ENCODE measurements at places on chromosomes 11 and 22.

DNA sequence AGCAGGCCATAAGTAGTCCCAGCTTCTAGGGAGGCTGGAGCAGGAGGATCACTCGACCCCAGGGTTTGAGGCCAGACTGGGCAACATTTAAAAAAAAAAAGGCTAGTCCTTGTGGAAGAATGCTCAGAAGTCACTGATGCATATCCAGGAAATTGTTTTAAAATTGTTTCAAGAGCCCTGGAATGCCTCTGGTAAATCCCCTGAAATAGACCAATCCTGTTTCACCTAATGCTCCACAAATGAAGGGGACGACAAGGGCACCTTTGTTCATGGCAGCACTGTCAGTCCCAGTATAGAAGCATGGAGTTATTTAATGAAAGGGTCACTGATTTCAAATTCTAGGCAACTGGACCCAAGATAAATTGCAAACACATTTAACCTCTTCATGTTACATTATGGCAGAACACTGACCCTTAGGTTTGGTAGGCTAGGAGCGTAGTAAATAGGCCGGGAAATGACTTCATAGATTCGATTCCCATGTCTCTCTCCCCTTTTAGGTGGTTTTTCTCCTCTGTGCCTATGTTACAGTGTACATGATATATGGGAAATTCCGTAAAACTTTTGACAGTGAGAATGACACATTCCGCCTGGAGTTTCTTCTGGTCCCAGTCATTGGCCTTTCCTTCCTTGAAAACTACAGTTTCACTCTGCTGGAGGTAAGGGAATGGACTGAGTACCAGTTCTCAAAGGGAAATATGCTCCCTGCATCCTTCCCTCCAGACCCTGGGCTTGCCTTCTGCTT, 11.4 kb downstream of the KDELR3 start:
- DNase-seq, result no peak

DNA sequence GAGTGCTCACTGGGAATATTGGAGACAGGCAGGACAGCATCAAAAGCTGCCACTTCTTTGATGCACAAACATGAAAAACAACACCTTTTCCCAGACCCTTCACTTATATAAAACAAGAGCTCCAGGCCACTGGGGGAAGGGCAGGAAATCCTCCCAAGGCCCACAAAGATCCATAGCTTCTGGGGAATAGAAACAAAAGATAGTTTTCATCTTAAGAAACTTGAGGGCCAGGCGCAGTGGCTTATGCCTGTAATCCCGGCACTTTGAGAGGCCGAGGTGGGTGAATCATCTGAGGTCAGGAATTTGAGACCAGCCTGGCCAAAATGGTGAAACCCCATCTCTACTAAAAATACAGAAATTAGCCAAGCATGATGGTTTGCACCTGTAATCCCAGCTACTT, 15.3 kb downstream of the RTL6 start:
- no peak for DNase-seq

GRCh38 chr11:16526947-16527346, 170.6 kb upstream of the SOX6 start:
- no peak for DNase-seq

DNA sequence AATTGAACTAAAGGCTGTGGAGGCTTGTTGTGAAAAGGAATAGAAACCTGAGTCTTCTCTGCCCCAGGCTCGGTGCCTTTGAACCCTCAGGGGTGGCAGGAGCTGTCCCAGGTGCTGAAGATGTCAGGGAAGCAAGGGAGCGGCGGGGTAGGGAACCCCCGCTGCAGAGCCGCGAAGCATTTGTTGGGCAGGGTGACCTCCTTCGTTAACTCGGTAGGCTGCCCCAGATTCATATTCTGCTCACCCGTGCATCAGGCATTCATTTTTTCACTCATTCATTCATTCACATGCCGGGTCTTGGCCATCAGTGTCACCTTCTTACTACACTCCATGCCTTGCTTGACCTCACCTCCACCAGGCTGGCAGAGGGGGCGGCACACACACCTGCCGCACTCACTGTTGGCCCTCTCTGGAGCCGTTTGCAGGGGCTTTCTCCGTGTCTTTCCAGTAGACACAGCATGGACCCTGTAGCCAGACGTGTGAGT, 618.9 kb downstream of the BRD1 start:
- no peak for DNase-seq

GRCh38 chr11:64256300-64256699, 5.0 kb downstream of the PLCB3 start:
- no peak for DNase-seq

- no peak for DNase-seq
These were observed 48.8 kb downstream of the MAPK1 start for GRCh38 chr22:21818487-21819182.

GRCh38 chr22:21000987-21001600, 824 bp downstream of the THAP7 start:
- no peak for DNase-seq

GRCh38 chr11:124167826-124168231, 15.3 kb upstream of the OR10D3 start:
- no peak for DNase-seq

- DNase-seq, result no peak
These were observed 81.4 kb downstream of the CDKN1C start for GRCh38 chr11:2804189-2804588.

DNA sequence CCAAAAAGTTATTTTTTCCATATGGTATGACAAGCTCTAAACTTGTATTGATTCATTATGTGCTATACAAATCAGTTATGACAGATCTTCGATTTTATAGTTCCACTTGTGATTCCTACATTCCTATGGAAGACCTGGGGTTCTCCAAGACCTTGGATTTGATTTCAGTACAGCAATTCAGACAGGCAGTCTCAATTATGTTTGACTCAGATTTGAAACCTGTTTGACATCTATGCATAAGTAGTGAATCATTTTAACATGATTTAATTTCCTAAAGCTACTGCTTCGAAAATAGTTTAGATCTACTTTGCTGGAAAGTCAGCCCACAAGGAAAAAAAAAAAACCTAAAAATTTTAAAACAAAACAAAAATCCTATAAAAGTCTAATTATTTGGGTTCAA, 820.4 kb downstream of the LUZP2 start:
- DNase-seq, result no peak

- DNase-seq, result no peak
These were observed 120.9 kb upstream of the LUZP2 start for GRCh38 chr11:24375931-24376330.

DNA sequence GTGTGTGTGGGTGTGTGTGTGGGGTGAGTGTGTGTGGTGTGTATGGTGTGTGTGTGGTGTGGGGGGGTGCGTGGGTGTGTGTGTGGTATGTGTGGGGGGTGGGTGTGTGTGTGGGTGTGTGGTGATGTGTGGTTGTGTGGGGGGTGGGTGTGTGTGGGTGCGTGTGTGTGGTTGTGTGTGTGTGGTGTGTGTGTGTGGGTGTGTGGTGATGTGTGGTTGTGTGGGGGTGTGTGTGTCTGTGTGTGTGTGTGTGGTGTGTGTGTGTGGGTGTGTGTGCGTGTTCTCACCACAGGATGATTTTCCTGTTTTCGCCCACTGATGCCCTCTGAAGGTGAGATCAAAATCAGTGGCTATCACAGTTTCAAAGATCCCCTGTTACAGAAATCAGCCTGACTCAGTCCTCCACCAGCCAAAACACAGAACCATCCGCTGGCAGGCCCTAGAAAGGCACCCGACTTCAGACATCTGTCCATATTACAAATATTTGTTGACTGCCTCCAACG, 24.7 kb downstream of the CPT1A start:
- no peak for DNase-seq

DNA sequence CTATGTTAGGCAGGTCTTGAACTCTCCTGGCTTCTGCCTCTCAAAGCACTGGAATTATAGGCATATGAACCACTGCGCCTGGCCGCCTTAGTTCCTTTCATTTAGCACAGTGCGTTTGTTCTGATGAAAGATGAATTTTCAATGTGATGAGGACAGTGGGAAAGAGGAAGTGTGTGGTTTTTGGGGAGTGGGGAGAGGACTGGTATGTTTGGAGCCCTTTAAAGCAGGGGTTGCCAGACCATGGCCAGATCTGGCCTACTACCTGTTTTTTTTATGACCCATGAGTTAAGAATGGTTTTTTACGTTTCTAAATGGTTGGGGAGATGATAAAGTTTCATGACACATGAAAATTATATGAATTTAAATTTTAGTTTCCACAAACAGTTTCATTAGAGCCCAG, 12.5 kb downstream of the ATXN10 start:
- no peak for DNase-seq

- no peak for DNase-seq
These were observed 3.5 kb downstream of the LRRC56 start for GRCh38 chr11:540583-541432.

GRCh38 chr11:92954003-92954402, 15.4 kb upstream of the MTNR1B start:
- no peak for DNase-seq

DNA sequence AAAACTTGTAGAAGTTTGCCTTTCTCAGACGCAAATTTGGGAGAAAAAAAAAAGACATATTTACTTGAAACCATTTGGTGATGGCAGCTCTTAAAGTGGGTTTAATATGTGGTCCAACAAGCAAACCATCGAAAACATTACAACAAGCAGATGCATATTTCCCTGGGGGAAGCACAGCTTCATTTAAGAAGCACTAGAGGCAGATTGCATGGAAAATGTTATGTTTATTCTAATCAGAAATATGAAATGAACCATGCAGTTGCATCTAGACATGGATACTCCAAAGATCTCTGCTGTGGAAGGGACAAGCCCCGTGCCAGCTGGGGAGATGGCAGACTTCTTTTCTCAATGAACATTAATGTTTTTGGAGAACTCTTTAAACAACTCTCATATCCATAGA, 57.4 kb upstream of the PARVA start:
- no peak for DNase-seq

GRCh38 chr11:30936491-30936890, 350.3 kb upstream of the MPPED2 start:
- DNase-seq, result no peak

DNA sequence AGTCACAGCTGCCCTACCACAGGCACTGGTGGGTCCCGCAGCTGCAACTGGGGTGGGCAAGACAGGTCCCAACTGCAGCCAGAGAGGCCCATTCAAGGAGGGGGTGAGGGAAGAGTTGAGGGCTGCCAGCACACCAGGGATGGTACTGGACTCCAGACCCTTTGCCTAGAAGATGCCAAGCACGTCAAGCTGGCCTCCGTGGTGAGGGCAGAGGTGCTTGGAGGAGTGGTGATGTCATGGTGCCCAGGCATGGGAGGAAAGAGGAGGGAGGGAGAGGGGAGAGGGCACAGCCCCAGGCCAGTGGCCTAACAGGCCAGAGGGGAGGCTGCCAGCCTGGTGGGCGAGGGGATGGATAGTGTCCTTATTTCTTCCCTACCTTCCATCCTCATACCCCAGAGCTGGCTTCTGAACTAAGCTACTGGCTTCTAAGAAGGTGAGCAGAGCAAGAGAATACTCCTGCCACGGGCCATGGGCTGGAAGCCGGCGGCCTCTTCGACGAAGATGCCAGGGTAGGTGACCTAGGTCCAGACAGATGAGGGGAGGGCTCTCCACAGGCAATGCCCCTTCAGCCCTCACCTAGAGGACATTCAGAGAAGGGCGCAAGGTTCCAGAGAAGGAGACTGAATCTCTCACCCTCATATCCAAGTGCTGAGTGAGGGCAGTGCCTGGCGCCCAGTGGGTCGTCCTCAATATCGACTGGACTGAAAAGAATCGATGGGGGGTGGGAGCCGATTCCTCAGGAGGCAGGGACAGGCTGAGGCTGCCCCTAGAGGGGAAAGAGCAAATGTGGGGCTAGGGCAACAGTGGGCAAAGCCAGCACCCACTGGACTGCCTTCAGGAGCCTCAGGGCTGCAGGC, 1.8 kb downstream of the SYT7 start:
- DNase-seq, result no peak

DNA sequence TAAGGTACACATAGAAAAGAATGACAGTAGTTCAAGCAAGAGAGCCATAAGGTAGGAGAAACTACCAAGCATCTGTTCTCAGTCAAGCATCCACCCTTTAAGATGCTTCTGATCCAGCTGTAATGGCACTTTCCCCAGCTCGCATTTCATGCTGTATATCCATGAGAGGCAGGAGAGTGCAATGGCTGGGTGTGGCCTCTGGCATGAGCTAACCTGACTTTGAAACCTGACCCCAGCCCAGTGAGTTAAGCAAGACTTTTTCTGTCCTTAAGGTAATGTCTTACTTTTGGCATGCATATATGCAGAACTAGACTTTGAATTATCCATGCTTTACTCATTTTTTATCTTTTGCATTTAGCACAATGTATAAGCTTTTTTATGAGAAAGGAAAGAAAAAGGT, 79.8 kb upstream of the CNTN5 start:
- DNase-seq, result peak; percentile 12

GRCh38 chr22:29080106-29080975, 7.5 kb downstream of the KREMEN1 start:
- peak; percentile 63 for DNase-seq

GRCh38 chr11:507727-508515, 879 bp upstream of the RNH1 start:
- no peak for DNase-seq

- DNase-seq, result no peak
These were observed 99.4 kb upstream of the SORL1-AS1 start for GRCh38 chr11:121552154-121552553.

DNA sequence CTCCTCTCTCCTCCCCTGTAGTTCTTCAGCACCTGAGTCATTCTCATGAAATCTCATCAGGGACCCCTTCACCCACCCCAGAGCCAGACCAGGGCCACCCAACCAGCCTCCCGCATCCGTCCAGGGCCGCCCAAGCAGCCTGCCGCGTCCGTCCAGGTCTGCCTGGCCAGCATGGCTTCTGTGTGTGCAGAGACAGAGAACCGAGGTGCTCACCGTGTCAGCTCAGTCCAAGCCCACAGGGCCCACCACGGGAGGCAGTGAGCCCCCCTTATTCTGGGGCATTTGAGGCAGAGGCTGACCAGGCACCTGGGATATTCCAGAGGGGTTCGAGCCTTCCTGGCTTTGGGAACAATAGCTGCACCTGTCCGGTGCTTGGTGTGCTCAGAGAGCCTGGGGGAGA, 1117.3 kb downstream of the BRD1 start:
- DNase-seq, result no peak

GRCh38 chr11:62004473-62004872, 37.0 kb upstream of the FTH1 start:
- DNase-seq, result no peak

GRCh38 chr11:29432719-29433325, 584.0 kb downstream of the KCNA4 start:
- peak; percentile 33 for DNase-seq

DNA sequence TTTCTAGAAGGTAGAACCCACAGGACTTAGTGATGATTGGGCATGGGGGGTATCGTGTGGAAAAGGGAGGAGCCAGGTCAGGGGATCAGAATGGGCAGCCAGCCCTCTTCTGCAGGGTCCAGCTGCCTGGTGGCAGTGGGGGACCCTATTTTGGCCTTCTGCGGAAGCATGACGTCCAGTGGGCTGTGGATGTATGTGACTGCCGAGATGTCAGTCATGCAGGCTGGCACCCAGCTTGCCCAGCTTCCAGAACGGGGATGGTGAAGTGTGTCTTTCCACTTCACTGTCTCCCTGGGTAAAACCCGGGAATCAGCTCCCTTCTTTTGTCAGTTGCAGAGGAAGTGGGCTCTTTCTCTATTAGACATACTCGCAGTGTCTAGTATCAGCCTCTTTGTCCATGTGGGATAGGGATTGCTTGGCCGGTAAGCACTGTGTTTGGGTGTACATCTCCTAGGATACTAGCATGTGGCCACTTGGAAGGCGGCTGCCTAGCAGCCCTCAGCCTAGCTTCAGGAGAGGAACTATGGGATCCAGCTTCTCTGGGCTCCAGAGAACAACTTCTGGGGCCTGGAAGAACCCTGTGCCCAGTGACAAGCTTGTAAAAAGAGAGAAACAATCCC, 51.4 kb downstream of the GRIK4 start:
- no peak for DNase-seq
